ENCODE measurements at places on chromosomes 7 and 10.

GRCh38 chr7:85316489-85316888, 129.6 kb upstream of the SEMA3D start:
- no peak for DNase-seq

GRCh38 chr7:110940756-110941155, 150.2 kb upstream of the LRRN3 start:
- no peak for DNase-seq

GRCh38 chr10:14186245-14186644, 144.5 kb downstream of the FRMD4A start:
- peak; percentile 58 for DNase-seq

GRCh38 chr10:80126876-80127275, 5.7 kb upstream of the PLAC9 start:
- DNase-seq, result peak; percentile 35

GRCh38 chr7:137834552-137834951, 12.2 kb downstream of the DGKI start:
- DNase-seq, result no peak

DNA sequence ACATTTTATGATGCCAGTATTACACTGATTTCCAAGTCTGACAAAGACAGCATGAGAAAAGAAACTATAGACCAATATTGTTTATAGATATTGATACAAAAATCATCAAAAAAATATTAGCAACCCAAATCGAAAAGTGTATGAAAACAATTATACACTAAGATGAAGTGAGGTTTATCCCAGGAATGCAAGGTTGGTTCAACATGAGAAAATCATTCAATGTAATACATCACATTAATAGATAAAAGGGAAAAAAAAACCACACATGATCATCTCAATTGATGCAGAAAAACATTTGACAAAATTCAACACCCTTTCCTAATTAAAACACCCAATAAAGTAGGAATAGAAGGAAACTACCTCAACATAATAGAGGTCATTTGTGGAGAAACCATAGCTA, 153.9 kb downstream of the DNAJC1 start:
- DNase-seq, result peak; percentile 6

DNA sequence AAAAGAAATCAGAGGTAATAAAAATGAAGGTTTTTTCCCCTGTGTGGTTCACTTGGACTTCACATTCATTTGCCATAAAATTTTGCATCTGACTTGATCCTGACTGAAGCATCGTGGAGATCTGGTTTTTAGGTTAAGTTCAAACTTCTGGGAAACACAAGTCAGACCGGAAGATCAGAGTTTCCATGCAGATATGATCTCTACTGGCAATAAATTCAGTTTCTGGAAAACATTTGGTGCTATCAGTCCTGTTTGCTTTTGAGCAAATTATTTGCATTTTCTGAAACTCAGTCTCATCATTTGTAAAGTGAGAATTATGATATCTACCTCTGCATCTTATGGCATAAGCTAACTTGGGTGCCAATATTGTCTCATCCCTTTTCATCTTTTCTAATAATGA, 81.3 kb upstream of the KCNMA1 start:
- no peak for DNase-seq

All from GM23338 (cell line).